ENCODE measurements at places on chromosomes 13 and 19. TPM values are rescaled to one million over a fixed set of nuclear protein-coding genes. Genes with fewer than 3 reads are reported as not detected.

DNA sequence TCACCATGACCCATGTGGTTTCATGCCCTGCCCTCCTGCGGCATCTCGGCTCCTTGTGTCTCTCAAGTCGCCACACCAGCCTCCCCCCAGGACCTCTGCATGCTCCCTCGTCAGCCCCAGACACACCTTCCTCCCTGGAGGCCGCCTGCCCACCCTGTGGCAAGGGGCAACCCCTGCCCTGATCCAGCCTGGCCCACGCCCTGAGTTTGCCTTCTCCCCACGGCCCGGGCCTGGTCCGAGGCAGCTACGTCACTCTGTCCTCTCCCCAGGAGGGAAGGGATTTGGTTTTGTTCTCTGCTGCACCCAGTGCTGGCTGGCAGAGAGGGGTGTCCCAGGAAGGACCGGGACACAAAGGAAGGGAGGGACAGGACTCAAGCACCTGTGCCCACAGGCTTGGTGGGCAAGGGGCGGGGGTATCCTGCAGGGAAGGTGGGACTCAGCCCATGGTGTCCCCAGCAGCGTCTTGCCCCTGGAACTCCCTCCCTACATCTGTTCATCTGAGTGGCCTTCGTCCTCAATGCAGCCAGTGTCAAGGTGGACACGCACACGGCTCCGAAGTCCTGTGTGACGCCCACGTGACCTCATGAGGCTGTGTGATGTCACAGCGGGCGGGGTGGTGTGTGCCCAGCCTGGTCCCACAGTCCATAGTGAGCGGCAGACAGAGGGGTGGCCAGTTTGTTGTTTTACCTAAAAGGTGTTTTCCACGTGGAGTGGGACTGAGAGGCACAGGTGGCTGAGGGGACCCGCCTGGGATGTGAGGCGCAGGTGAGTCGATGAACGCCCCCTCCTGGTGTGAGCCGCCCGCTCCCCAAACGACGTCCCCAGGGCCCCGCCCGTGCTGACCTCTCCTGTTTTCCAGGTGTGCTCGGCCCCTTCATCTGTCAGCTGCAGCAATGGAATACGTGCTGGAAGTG is at the start of gene TEX29:
TEX29 (plus strand) TSS at position 645 of the 914 bp plus-strand sequence; CDS start at position 894, 249 bp downstream.
- no peak for DNase-seq

GRCh38 chr13:114010401-114011101 is 36.7 kb upstream of the C13orf46 start:
- no peak for DNase-seq

DNA sequence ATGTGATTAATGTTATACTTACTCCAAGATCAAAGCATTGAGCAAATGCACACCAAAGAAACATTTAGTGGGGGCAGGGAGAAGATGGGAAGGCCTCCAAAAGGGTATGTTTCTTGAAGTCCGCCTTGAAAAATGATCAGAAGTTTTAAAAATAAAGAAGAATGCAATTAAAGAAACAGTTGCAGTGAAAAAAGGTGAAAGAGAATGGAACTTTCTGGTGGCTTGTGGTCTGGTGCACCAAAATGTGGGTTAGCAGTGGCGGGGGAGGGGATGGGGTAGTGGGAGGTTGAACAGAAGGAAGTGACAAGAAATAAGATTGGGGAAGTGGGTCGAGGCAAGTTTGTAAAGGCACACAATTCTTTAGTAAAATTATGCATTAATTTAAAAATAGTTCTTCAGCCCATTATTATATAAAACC is 2.5 kb downstream of the LCP1 start:
- DNase-seq = no peak

- DNase-seq = no peak
Measured at GRCh38 chr13:29315847-29316246, 279.6 kb downstream of the SLC7A1 start.

GRCh38 chr19:47499371-47499770 is 15.4 kb upstream of the KPTN start:
- no peak for DNase-seq

The TMEM238 gene
- total RNA-seq = 2.0 TPM

The METTL21C gene
- total RNA-seq = not detected

- no peak for DNase-seq
Measured at GRCh38 chr13:32504876-32505275, 33.7 kb downstream of the N4BP2L2 start.

DNA sequence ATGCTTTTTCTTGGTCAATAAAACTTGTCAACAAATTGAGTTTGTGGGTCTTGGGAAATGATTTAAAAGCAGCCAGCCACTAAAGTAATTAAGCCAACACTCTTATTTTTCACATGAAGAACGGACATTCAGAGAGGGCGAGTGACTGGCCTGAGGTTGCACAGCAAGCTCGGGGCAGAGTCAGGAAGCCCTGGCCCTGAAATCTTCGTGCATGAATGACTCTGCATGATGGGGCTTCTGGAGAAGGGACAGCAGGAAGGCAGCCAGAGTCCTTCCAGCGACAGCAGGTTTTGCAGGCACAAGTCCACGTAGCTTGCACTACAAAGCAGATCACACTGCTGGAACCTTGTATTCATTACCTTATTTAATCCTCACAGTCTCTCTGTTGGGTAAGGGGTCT is 232.5 kb downstream of the ZNF536 start:
- no peak for DNase-seq

The NRTN gene
- 1.0 TPM for total RNA-seq

- no peak for DNase-seq
Measured at GRCh38 chr19:45076851-45077730, 813 bp upstream of the ZNF296 start.

- DNase-seq = no peak
Measured at GRCh38 chr13:33321686-33322542, 36.4 kb upstream of the STARD13 start.

DNA sequence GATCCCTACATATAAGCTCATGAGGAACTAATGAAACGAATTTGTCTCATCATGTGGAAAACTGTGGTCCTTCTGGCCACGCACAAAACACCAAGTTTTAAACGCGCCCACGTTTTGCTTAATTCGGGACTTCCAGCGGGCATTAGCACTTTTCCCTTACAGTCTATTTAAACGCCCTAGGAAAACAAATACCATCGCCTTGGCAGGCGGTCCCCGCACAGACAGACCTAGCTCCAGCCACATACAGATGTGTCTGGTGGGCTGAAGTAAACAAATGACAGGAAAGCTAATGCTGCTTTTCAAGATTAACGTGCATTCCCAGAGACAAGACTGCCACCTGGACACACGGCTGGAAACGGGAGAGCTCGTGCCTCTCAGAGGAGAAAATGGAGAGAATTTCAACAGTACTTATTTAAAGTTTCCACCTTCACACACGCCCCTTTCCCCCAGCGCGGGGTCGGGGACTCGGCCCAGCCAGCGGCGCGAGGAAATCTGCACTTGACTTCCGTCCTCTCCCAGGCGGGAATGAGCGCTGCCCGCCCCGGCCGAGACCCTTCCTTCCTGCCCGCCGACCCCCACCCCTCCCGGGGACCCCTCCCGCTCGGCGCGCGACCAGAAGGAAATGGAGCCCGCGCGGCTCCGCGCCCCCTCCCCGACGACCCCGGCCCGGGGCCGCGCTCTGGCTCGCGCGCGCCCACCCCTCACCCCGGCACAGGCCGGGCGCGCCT is 931 bp downstream of the USP12 start:
- no peak for DNase-seq

GRCh38 chr19:13020002-13020414 is 24.7 kb downstream of the NFIX start:
- DNase-seq = no peak

- no peak for DNase-seq
Measured at GRCh38 chr13:99691552-99691951, 190.3 kb downstream of the TM9SF2 start.

The TMED1 gene
- 14.2 TPM for total RNA-seq

- no peak for DNase-seq
Measured at GRCh38 chr13:102799426-102800144, 666 bp downstream of the BIVM start.

The ZNF730 gene
- not detected for total RNA-seq

- DNase-seq = no peak
Measured at GRCh38 chr19:34678085-34678412, 571 bp downstream of the ZNF302 start.

GRCh38 chr13:90395348-90395747 is 952.1 kb upstream of the MIR17HG start:
- DNase-seq = no peak

- DNase-seq = no peak
Measured at GRCh38 chr13:57673197-57673596, 41.7 kb downstream of the PCDH17 start.

DNA sequence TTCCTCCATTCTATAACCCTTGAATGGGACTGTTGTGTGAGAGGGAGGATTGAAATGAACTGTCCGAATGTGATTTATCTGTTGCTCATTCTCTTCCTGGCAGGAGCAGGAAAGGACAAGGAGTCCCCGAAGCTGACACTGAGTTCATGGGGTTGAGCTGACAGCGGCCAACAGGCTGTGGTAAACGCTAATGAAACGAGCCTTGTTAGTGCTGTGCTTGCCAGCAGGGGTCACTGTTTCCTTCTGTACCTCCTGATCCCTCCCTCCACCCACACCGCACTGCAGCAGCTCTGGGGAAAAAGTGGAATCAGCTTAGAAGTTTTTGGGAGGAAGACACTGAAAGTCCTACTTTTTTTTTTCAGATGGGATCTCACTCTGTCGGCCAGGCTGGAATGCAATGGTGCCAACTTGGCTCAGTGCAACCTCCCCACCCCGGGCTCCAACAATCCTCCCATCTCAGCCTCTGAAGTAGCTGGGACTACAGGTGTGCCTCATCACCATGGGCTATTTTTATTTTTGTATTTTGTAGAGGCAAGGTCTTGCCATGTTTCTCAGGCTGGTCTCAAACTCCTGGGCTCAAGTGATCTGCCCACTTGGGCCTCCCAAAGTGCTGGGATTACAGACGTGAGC is 6.7 kb upstream of the ZNF761 start:
- no peak for DNase-seq

- DNase-seq = no peak
Measured at GRCh38 chr13:77372275-77372674, 45.4 kb upstream of the MYCBP2 start.

The PPAN gene
- 38.5 TPM for total RNA-seq
